ENCODE measurements at places on chromosomes 5 and 9. TPM values are rescaled to one million over a fixed set of nuclear protein-coding genes. Genes with fewer than 3 reads are reported as not detected.

- no peak for DNase-seq
These were observed 136.7 kb downstream of the BOD1 start for GRCh38 chr5:173479711-173480110.

The PALM2AKAP2 gene
- total RNA-seq: not detected

DNA sequence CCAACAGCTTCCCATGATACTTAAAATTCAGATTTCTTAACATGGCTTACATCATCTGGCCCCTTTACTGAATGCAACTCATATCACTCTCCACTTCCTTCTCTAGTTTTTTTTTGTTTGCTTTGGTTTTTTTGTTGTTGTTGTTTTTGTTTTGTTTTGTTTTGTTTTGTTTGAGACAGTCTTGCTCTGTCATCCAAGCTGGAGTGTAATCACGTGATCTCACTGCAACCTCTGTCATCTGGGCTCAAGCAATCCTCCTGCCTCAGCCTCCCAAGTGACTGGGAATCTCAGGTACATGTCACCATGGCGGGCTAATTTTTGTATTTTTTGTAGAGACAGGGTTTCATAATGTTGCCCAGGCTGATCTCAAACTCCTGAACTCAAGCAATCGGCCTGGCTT is 41.4 kb downstream of the CPLANE1 start:
- DNase-seq: no peak

GRCh38 chr9:15510789-15511575 is at the start of gene PSIP1:
Gene PSIP1 (minus strand): TSS chr9:15510970. CDS start chr9:15510188, 782 bp downstream.
- peak; percentile 67 for DNase-seq

DNA sequence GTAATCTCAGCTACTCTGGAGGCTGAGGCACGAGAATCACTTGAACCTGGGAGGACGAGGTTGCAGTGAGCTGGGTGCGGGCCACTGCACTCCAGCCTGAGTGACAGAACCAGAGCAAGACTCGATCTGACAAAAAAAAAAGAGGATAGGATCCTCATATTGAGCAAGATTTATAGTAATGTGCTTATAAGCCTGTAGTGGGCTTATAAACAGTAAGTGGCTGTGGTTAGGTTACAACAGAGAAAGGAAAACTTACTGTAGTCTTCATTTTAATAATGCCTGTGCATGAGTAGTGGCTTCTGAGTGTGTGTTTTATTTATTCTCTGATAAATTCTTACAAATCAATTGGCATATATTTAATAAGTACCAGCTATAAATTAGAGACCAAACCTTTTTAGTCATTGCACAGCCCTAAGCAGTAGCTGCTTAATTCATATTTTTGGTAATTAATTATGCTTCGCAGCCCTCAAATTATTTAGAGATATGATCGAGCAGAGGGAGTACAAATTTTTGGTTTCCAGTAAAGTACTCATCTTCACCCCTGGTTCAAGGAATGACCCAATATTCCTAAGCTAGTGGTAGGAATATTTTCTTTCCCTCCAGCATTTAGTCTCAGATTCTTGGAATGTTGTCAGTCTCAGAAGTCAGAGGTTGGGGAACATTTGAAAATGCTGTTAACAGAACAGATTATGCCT is 73.8 kb upstream of the KLF9 start:
- no peak for DNase-seq
